ENCODE measurements at places on chromosomes 5 and 9.

DNA sequence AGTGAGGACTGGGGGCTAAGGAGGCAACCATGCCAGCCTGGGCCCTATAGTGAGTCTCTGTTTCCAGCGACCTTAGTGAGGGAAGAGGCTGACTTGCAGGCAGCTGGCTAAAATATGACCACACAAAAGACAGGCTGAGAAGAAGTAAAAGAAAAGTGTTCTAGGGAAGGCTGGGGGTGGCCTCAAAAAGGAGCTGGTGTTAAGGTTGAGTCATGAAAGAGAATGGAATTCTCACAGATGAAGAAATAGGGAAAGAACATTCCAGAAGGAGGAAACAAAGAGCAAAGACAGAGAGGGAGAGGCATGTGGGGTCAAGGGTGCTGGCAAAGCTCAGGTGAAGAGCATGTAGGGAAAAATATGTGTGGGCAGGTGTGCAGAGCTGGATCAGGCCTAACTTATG is 302.7 kb upstream of the RFX3 start:
- no peak overlapping the region for H3K4me3 ChIP-seq
- no peak for DNase-seq
- no peaks in the 10 kb centered on the region for H3K27me3 ChIP-seq
- no peaks in the 10 kb centered on the region for H3K4me1 ChIP-seq

GRCh38 chr9:126122901-126123616 is 203.6 kb upstream of the MVB12B start:
- H3K27ac ChIP-seq: no peak overlapping the region
- no peaks in the 10 kb centered on the region for H3K4me1 ChIP-seq
- no peak overlapping the region for H3K4me3 ChIP-seq
- peaks cover 8% of the 10 kb centered on the region for H3K27me3 ChIP-seq
- DNase-seq: no peak

- H3K27me3 ChIP-seq: no peaks in the 10 kb centered on the region
- peaks cover 4% of the 10 kb centered on the region for H3K4me1 ChIP-seq
- no peak overlapping the region for H3K4me3 ChIP-seq
- DNase-seq: no peak
These were observed 54.1 kb downstream of the TRIM32 start for GRCh38 chr9:116741086-116741740.

GRCh38 chr9:124377551-124378406 is 37.5 kb downstream of the PSMB7 start:
- H3K27ac ChIP-seq: no peak overlapping the region
- no peaks in the 10 kb centered on the region for H3K4me1 ChIP-seq
- DNase-seq: no peak

- no peak overlapping the region for H3K27ac ChIP-seq
- H3K36me3 ChIP-seq: no peaks in the 10 kb centered on the region
- no peak for DNase-seq
- H3K27me3 ChIP-seq: no peaks in the 10 kb centered on the region
- no peak overlapping the region for H3K4me3 ChIP-seq
These were observed 1853.3 kb downstream of the EFNA5 start for GRCh38 chr5:105817416-105817815.

GRCh38 chr9:97041898-97042297 is 3.0 kb upstream of the CTSV start:
- no peak for DNase-seq
- no peaks in the 10 kb centered on the region for H3K36me3 ChIP-seq
- peaks cover 15% of the 10 kb centered on the region for H3K4me1 ChIP-seq
- peaks cover 22% of the 10 kb centered on the region for H3K27me3 ChIP-seq
- no peak overlapping the region for H3K27ac ChIP-seq
- H3K4me3 ChIP-seq: no peak overlapping the region

GRCh38 chr9:89252651-89253267 is 58.2 kb upstream of the CKS2 start:
- no peaks in the 10 kb centered on the region for H3K36me3 ChIP-seq
- no peaks in the 10 kb centered on the region for H3K4me1 ChIP-seq
- DNase-seq: no peak
- H3K27ac ChIP-seq: no peak overlapping the region

DNA sequence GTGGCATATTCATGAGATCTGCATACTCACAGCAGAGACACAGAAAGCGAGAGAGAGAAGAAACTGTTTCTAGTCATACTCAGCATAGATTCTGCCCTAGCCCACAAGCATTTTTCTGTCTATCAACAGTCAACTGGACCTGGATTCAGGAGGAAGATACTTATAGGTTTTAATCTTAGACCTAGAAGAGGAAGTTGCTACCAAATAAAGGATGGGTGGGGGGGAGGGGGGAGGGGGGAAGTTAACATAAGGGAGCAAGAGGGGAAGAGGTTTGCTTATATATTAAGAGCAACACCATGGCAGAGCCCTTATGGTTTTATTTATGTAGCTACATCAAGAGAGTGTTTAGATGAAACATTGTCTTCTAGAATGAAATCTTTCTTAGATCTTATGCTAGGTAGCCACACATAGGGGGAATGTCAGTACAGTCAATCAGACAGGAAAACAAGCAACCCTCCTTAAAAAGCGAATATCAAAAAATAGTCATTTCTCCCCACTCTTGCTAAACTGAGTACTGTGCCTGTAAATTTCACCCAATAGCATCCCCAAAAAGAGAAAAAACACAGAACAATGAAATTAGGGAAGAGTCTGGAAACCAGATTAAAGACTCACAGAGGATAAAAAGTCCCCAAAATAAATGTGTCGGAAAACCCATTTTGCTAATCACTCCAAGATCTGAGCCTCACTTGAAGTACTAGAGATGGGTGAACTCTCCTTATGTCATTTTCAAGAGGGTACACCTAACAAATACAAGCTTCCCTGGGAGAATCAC is 192.7 kb upstream of the NR4A3 start:
- H3K27me3 ChIP-seq: no peaks in the 10 kb centered on the region
- H3K36me3 ChIP-seq: no peaks in the 10 kb centered on the region
- no peak overlapping the region for H3K27ac ChIP-seq
- H3K4me1 ChIP-seq: no peaks in the 10 kb centered on the region
- no peak overlapping the region for H3K4me3 ChIP-seq

DNA sequence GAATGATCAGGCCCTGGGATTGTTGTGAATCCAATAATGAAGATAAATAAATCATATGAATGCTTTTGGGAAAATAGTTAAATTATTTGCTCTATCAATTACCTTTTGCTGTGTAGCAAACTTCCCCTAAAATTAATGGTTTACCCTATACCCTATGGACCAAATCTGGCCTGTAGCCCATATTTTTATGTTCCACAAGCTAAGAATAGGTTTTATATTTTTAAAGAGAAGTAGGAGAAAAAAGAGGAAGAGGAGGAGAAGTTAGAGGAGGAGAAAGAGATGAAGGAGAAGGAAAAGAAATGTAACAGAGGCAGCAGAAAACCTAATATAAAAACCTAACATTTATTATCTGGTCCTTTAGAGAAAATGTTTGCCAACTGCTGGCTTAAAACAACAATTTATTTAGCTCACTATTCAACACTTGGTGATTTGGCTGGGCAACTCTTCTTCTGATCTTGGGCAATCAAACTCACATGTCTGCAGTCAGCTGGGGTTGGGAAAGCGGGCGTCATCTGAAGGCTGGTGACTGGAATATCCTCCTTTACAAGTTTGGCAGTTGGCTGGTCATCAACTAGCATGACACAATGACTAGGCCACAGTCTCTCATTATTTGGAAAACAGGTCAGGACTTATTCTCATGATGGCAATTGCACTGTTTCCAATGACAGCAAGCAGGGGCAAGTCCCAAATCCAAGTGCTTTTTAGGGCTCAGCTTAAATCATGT is 522.9 kb downstream of the RASEF start:
- H3K4me1 ChIP-seq: no peaks in the 10 kb centered on the region
- H3K27ac ChIP-seq: no peak overlapping the region
- H3K27me3 ChIP-seq: no peaks in the 10 kb centered on the region
- no peak for DNase-seq
- no peak overlapping the region for H3K4me3 ChIP-seq
- H3K36me3 ChIP-seq: no peaks in the 10 kb centered on the region

DNA sequence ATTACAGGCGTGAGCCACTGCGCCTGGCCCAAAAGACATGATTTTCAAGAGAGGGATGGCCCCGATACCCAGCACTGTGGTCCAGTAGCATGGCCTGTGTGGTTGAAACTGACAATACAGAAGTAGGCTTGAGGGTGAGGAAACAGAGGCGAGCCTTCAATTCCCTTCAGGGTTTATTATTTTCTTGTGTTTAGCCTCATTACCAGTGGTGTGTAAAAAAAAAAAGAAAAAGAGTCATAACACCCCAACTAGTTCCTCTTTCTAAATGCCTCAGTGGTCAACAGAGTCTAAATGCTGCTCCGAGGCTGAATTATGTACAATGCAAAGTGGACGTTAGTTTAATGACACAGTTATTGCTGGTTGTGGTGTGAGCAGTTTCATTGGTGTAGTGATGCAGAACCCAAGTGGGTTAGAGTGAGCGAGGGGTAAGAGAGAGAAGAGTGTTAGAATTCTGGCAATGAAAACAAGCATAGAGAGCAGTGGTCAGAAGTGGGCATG is 58.8 kb downstream of the SNX30 start:
- H3K4me3 ChIP-seq: no peak overlapping the region
- H3K4me1 ChIP-seq: no peaks in the 10 kb centered on the region
- no peak overlapping the region for H3K27ac ChIP-seq

GRCh38 chr5:168598639-168599038 is 19.5 kb upstream of the PANK3 start:
- no peak for DNase-seq
- H3K27ac ChIP-seq: no peak overlapping the region
- H3K4me1 ChIP-seq: no peaks in the 10 kb centered on the region
- peaks cover 7% of the 10 kb centered on the region for H3K27me3 ChIP-seq
- no peak overlapping the region for H3K4me3 ChIP-seq

GRCh38 chr5:123134653-123135181 is 45.7 kb downstream of the PRDM6 start:
- no peaks in the 10 kb centered on the region for H3K36me3 ChIP-seq
- DNase-seq: no peak
- no peak overlapping the region for H3K27ac ChIP-seq

- no peaks in the 10 kb centered on the region for H3K36me3 ChIP-seq
- no peaks in the 10 kb centered on the region for H3K27me3 ChIP-seq
- DNase-seq: no peak
- H3K4me1 ChIP-seq: no peaks in the 10 kb centered on the region
- no peak overlapping the region for H3K27ac ChIP-seq
These were observed 14.2 kb downstream of the NDUFAF2 start for GRCh38 chr5:60959156-60959555.

GRCh38 chr9:36154331-36154952 is 14.7 kb upstream of the CCIN start:
- no peak overlapping the region for H3K27ac ChIP-seq
- peaks cover 53% of the 10 kb centered on the region for H3K4me1 ChIP-seq
- no peak for DNase-seq
- no peaks in the 10 kb centered on the region for H3K27me3 ChIP-seq

DNA sequence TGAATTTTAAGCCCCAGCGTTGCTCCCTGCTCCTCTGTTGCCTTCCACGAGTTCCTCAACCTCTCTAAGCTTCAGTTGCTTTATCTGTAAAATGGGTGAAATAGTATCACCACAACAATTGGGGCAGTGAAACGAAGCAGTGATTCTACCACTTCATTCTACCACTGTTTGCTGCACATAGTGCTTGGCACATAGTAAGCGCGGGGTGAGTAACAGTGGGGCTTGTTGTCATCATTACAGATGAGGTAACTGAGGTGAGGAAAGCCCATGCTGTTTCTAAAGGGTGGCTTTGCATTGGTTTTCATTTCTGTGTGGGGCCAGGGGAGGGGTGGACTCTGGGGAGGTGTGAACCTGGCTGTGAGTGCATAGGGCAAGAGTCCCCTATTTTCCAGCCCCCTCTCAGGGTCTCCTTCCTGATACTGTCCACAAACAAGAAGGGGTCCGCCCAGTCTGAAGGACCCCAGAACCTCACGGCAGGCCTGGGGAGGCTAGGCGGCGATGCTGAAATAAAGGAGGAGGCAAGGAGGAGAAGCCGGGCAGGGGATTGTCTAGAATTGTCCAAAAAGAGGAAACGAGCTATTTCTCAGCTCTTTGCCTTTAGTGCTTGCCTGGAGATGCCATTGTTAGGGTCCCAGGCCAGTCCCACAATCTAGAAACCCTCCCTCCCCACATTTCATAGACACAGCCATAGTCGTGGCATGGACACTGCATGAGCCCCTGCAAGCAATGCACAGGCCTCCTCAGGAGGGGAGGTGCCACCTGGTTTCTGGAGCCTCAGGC is 65.6 kb downstream of the IL6ST start:
- no peak overlapping the region for H3K27ac ChIP-seq
- no peak for DNase-seq
- no peaks in the 10 kb centered on the region for H3K36me3 ChIP-seq

- DNase-seq: no peak
- H3K27ac ChIP-seq: no peak overlapping the region
- no peaks in the 10 kb centered on the region for H3K27me3 ChIP-seq
- no peaks in the 10 kb centered on the region for H3K36me3 ChIP-seq
- peak overlapping the region; percentile 69 for H3K4me3 ChIP-seq
These were observed 491 bp downstream of the APC start for GRCh38 chr5:112738191-112738560.

- no peak overlapping the region for H3K4me3 ChIP-seq
- peaks cover 56% of the 10 kb centered on the region for H3K36me3 ChIP-seq
- no peaks in the 10 kb centered on the region for H3K4me1 ChIP-seq
- no peak overlapping the region for H3K27ac ChIP-seq
These were observed 46.0 kb upstream of the IL13 start for GRCh38 chr5:132611965-132612364.

GRCh38 chr9:130857864-130858738 is 23.0 kb downstream of the ABL1 start:
- peaks cover 31% of the 10 kb centered on the region for H3K36me3 ChIP-seq
- H3K27ac ChIP-seq: no peak overlapping the region
- H3K4me1 ChIP-seq: no peaks in the 10 kb centered on the region
- H3K4me3 ChIP-seq: no peak overlapping the region
- no peak for DNase-seq
- no peaks in the 10 kb centered on the region for H3K27me3 ChIP-seq

DNA sequence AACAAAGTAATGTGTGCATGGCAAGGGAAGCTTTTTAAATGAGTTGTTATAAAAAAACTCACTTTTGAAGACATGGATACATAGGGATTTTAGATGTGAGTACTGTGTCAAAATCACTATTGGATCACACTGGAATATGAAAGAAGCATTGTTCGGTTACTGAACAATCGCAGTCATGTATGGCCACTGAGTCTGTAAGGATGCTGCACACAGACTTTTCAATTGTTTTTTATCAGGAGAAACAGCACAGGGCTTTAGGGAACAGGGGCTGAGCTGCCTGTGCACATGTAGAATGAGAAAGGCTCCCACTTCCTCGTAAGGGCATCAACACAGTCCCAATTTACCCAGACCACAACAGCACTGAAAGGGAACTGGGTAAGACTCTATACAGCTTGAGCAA is 1333.9 kb upstream of the DMAC1 start:
- no peaks in the 10 kb centered on the region for H3K27me3 ChIP-seq
- no peaks in the 10 kb centered on the region for H3K36me3 ChIP-seq
- no peak for DNase-seq
- H3K4me1 ChIP-seq: no peaks in the 10 kb centered on the region
